ENCODE measurements at places on chromosomes 4 and X. TPM values are rescaled to one million over a fixed set of nuclear protein-coding genes. Genes with fewer than 3 reads are reported as not detected.

Gene UGT2B15
- not detected for total RNA-seq

GRCh38 chr4:42568610-42569207 lies 88.2 kb downstream of the ATP8A1 start:
- peak; percentile 25 for DNase-seq

DNA sequence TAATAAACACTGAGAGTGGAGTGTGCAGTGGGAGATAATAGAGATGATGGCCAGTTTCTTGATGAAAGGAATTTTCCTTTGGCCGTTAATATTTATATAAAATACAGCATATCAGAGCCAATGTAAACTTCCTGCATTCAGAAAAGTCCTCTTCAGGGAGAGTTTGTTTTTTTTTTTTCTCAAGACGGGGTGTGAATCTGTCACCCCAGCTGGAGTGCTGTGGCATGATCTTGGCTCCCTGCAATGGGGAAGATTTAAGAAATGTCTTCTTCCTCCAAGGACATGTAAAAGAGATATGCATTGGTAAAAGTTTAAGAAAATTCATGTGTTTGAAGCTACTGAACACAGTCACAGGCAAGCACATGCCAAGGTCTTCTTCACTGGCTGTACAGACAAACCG lies 25.4 kb upstream of the TBC1D9 start:
- no peak for DNase-seq

GRCh38 chr4:110914791-110915190 lies 291.9 kb upstream of the PITX2 start:
- no peak for DNase-seq

- DNase-seq, result no peak
Measured at GRCh38 chr4:95248720-95249425, 299.9 kb downstream of the UNC5C start.

GRCh38 chr4:112979881-112980421 lies 69.5 kb upstream of the ANK2 start:
- DNase-seq, result no peak

DNA sequence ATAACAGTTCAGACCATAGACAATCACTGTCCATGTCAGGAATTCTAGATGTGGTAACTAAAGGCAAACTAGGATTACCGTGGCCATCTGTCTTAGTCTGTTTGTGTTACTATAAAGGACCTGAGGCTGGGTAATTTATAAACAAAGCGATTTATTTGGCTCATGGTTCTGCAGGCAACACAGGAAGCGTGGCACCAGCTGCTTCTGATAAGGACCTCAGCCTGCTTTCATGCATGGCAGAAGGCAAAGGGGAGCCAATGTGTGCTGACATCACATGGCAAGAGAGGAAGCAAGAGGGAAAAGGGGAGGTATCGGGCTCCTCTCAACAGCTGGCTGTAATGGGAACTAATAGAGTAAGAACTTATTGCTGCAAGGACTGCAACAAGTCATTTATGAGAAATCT lies 376.7 kb downstream of the GPM6A start:
- DNase-seq, result no peak

All from activated T-helper 1 cell treated with anti-CD3 and anti-CD28 coated beads, Interleukin-12 subunit alpha, Interleukin-12 subunit beta, Interleukin-2, Interleukin-4 antibody, amounts not matched to agents 30 ng/mL and 10 ng/mL and 1 ng/mL, durations not matched to agents 14 hours and 24 hours and 36 hours (primary cell).